ENCODE measurements at places on chromosomes 7 and 10.

- no peak for DNase-seq
Observed at GRCh38 chr10:70744617-70745143, 40.5 kb downstream of the TBATA start.

GRCh38 chr7:43756368-43757072 is 2.0 kb upstream of the BLVRA start:
- DNase-seq: no peak

DNA sequence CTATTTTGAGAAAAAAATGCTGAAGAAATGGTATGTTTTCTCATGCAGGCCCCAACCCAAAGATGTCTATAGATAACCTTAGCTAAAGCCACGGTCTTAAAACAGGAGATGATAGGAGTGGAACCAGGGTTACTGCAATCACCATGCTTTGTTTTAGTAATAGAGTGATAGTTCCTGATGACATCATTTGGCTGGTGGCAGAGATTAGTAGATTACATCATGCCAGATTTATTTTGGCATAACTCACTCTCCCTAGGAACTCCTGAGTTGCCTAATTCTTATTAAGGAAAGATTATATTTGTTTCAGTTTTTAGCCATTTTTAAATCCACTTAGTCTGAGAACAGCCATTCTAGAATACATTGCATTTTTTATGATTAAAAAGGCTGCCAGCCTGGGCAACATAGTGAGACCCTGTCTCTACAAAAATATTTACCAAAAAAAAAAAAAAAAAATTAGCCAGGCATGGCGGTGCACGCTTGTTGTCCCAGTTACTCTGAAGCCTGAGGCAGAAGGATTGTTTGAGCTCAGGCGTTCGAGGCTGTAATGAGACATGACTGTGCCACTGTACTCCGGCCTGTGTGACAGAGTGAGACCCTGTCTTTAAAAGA is 17.8 kb downstream of the ENO4 start:
- DNase-seq: no peak

DNA sequence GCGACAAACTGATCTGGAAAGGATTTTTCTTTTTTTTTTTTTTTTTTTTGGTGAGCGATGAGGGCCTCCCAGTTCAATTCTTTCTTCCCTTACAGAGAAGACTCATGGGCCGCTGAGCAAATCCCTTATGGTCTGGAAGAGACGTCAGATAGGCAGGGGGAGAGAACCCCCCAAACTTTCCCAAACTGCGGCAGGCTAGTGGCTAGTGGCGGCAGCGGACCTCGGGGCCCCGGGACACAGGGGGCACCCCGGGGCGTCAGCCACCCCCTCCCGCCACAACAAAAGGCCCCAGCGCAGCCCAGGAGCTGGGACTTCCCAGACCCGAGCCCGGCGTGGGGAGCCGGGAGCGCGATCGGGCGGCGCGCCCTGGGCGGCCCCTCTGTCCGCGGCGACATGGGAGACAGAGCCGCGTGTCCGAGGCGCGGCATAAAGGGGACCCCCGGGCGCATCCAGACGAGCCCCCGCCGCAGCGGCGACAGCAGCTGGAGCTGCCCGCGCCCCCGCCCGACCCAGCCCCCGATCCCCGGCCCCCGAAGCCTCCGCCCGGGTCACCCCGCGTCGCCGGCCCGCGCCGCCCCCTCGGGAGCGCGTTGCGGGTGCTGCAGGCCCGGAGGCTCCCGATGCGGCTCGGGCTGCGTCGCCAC is 755 bp downstream of the FAM171A1 start:
- no peak for DNase-seq

GRCh38 chr10:35580423-35580770 is 24.7 kb upstream of the GJD4 start:
- DNase-seq: no peak

- DNase-seq: no peak
Observed at GRCh38 chr10:98538472-98538871, 91.7 kb upstream of the HPS1 start.

DNA sequence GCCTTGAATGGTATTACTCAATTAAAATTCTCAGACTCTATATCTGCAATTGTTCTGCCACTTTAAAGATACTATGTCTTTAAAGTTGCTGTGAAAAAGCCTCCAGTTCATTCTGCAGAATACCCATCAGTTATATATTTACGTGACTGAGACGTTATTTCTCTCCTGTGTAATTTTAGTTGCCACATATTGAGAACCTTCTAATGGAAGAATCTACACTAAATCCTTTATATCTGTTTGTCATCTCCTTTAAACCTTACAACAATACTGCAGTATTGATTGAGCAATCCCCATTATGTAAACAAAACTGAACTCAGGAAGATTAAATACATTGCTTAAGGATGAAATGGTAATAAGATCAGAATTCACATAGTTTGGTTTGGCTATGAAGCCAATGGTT is 30.0 kb downstream of the GPR141 start:
- DNase-seq: no peak

DNA sequence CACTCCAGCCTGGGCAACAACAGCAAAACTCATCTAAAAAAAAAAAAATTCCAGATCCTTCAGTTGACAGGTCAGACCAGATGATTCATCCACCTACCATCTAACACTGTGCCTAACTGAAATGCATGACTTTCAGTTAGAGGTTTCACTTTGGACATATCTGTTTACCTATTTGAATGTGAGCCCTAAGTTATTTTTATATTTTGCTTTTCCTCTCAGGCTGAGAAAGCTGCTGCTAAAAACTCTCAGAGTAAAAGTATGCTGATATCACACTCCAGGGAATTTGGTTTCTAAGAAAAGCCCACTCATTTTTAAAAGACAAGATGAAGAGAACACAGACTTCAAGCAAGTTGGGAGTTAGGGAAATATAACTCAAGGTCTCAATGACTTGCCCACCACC is 126.0 kb downstream of the SGMS1 start:
- no peak for DNase-seq

- peak; percentile 69 for DNase-seq
Observed at GRCh38 chr10:101444058-101444898, 90.3 kb downstream of the BTRC start.

DNA sequence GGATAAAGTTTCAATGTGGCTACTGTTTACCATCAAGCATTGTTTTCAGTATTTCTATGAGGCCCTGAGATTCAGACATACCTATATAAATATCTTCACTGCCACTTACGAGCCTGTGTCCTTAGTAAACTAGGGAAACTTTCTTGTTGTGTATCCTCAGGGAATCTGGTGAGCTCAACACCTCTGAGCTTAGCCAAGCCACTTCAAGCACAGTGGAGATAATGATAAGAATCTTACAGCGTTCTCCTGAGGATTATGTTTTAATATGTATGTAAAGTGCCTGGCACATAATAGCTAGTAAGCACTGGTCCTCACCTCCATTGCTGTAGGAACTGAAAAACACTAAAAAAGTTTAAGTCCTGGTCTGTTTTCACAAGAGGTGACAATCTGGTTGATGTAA is 268.3 kb downstream of the SKIDA1 start:
- no peak for DNase-seq

Measured in NCI-H1436 (cell line).